ENCODE measurements at places on chromosomes 13 and 19. TPM values are rescaled to one million over a fixed set of nuclear protein-coding genes. Genes with fewer than 3 reads are reported as not detected.

CGB2 gene
- total RNA-seq: not detected

SERP2 gene
- 15.7 TPM for total RNA-seq

ZNF284 gene
- total RNA-seq: 1.7 TPM

ZNF497 gene
- total RNA-seq: 0.19 TPM

VSIG10L gene
- total RNA-seq: 0.51 TPM

FGF22 gene
- total RNA-seq: not detected

ATP8A2 gene
- 0.11 TPM for total RNA-seq

ENOX1 gene
- total RNA-seq: 6.1 TPM

ZNF154 gene
- total RNA-seq: 3.3 TPM

P2RY11 gene
- 4.5 TPM for total RNA-seq

SGCG gene
- 80.5 TPM for total RNA-seq

LIPE gene
- 67.7 TPM for total RNA-seq

CEACAM20 gene
- total RNA-seq: not detected

KLHL1 gene
- not detected for total RNA-seq

ZNF835 gene
- 7.3 TPM for total RNA-seq

CPB2 gene
- total RNA-seq: not detected

KLF1 gene
- not detected for total RNA-seq

KLK5 gene
- total RNA-seq: not detected

YIF1B gene
- total RNA-seq: 34.7 TPM

BAX gene
- 22.4 TPM for total RNA-seq

ZNF543 gene
- total RNA-seq: 5.3 TPM

EHD2 gene
- total RNA-seq: 60.5 TPM

NPAS1 gene
- not detected for total RNA-seq

MBOAT7 gene
- 15.1 TPM for total RNA-seq

NLRP9 gene
- not detected for total RNA-seq

COX6B2 gene
- not detected for total RNA-seq

KLK13 gene
- not detected for total RNA-seq

ZNF324B gene
- 3.2 TPM for total RNA-seq

CYSLTR2 gene
- total RNA-seq: 9.8 TPM

CALM3 gene
- total RNA-seq: 378 TPM

RNF113B gene
- total RNA-seq: not detected

MYADM gene
- 141 TPM for total RNA-seq

RFXAP gene
- total RNA-seq: 2.2 TPM

LILRB5 gene
- 8.5 TPM for total RNA-seq

SWSAP1 gene
- 1.9 TPM for total RNA-seq

SPATA13 gene
- total RNA-seq: 9.9 TPM

ZNF587 gene
- 16.4 TPM for total RNA-seq

FCGBP gene
- total RNA-seq: 19.5 TPM

WDFY2 gene
- 4.7 TPM for total RNA-seq

Data from Right ventricle myocardium inferior (tissue), 1 donor.